Activated CD8-positive, alpha-beta T cell treated with anti-CD3 and anti-CD28 coated beads for 36 hours (primary cell): ENCODE measurements at places on chromosomes 3 and 15. TPM values are rescaled to one million over a fixed set of nuclear protein-coding genes. Genes with fewer than 3 reads are reported as not detected.

- H3K27me3 ChIP-seq = no peaks in the 10 kb centered on the region
- H3K36me3 ChIP-seq = no peaks in the 10 kb centered on the region
- peak; percentile 83 for DNase-seq
Observed at GRCh38 chr3:69326855-69327300, 59.0 kb downstream of the FRMD4B start.

The P2RY1 gene
- 1.7 TPM for total RNA-seq

- DNase-seq = no peak
- no peak overlapping the region for H3K27ac ChIP-seq
- no peaks in the 10 kb centered on the region for H3K4me1 ChIP-seq
- H3K4me3 ChIP-seq = no peak overlapping the region
- H3K36me3 ChIP-seq = no peaks in the 10 kb centered on the region
- no peaks in the 10 kb centered on the region for H3K27me3 ChIP-seq
Observed at GRCh38 chr3:27326202-27326601, 43.0 kb downstream of the NEK10 start.

DNA sequence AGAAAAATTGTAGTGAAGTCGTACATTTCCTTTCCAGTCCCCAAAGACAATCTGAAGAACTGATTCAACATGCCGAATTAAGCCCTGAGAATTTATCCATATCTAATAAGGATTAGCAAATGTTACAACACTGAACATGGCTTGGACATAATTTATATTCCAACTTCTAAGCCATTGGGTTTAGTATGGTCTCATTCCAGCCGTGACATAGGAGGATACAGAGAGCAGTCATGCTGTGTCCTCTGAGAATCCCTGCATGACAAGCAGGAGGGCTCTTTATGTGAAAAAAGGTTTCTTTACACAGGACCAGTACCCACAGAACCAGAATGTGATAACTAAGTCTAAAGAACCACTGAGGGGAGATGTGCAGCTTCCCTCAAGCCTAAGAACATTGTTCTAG lies 231.9 kb upstream of the WNT5A start:
- H3K4me1 ChIP-seq = no peaks in the 10 kb centered on the region
- peaks cover 6% of the 10 kb centered on the region for H3K27me3 ChIP-seq
- DNase-seq = no peak
- no peaks in the 10 kb centered on the region for H3K36me3 ChIP-seq
- H3K27ac ChIP-seq = no peak overlapping the region
- H3K4me3 ChIP-seq = no peak overlapping the region

DNA sequence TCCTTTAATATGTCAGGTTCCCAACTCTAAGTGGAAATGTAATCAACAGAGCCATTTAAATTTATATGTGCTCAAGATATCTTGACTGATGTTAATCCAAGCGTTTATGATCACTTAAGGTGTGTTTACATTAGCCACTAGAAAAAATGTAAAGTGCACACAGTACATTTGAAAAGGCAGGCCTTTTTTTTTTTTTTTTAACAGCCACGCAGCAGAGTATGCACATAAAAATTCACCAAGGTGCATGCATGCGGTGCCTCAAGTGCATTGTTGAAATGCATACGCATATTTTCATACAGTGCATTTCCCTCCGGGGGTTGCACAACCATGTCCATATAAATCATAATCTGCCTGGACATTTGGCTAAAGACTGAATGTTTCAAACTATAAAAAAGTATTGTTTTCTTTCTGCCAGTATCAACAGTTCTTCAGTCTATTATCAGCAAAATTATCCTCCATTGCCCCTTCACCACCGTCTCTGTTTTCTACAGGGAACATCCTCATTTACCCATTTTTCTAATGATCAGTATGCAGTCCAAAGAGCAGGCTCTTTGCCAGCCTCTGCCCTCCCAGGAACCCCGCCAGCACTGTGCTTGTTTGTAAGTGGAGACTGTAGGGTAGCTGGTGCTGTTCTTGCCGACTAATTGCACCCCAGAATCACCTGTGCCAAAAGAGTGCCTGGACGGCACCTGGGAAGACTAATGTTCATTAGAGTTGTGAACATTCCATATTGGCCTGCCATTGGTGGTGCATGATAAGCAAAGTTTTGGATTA lies 611.2 kb upstream of the CFAP20DC start:
- H3K36me3 ChIP-seq = no peaks in the 10 kb centered on the region
- H3K4me1 ChIP-seq = no peaks in the 10 kb centered on the region
- H3K27me3 ChIP-seq = no peaks in the 10 kb centered on the region
- H3K4me3 ChIP-seq = no peak overlapping the region
- no peak overlapping the region for H3K27ac ChIP-seq

The PPARG gene
- total RNA-seq = 0.41 TPM

The FYCO1 gene
- total RNA-seq = 14.5 TPM

- peak; percentile 65 for DNase-seq
- no peak overlapping the region for H3K4me3 ChIP-seq
- H3K4me1 ChIP-seq = no peaks in the 10 kb centered on the region
- no peak overlapping the region for H3K27ac ChIP-seq
- H3K36me3 ChIP-seq = no peaks in the 10 kb centered on the region
Observed at GRCh38 chr15:97909291-97909891, 51.1 kb upstream of the ARRDC4 start.

The RTP3 gene
- total RNA-seq = not detected

DNA sequence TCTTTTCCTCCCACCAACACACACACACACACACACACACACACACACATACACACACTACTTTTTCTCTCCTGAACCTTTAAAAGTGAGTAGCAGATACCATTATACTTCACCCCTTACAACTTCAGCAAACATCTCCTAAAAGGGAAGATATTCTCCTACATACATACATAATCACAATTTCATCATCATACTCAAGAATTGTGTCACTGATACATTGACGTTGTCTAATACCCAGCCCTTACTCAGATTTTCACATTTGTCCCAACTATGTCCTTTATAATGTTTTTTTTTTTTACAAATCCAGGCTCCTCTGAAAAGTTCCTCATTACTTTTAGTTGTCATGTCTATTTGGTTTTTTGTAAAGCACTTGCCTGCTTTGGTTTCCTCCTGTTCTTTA lies 18.5 kb downstream of the ABHD6 start:
- H3K4me1 ChIP-seq = peaks cover 15% of the 10 kb centered on the region
- H3K36me3 ChIP-seq = peaks cover 4% of the 10 kb centered on the region
- DNase-seq = no peak
- no peak overlapping the region for H3K27ac ChIP-seq

The SH2D7 gene
- not detected for total RNA-seq

- H3K4me3 ChIP-seq = no peak overlapping the region
- no peak for DNase-seq
- H3K4me1 ChIP-seq = peaks cover 14% of the 10 kb centered on the region
Observed at GRCh38 chr15:69117431-69117871, 43.0 kb upstream of the GLCE start.

DNA sequence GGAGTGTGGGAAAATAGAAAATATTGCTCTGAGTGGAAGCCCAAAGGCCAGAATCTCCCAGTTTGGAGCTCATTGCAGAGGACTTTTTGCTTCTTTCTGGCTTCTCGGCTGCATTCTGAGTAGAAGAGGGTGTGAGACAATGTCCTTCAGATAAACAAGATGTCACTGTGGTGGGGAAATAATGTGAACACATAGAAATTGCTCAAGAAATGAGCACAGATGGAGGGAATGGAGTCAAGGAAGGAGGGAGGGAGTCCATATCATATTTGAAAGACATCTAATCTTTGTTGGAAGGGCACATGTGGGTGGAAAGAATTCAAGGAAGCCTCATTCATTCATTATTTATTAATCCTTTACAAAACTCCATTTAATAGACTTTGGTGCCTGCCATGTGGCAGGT lies 145.3 kb downstream of the FAM43A start:
- no peaks in the 10 kb centered on the region for H3K4me1 ChIP-seq
- no peak overlapping the region for H3K4me3 ChIP-seq
- DNase-seq = no peak
- no peaks in the 10 kb centered on the region for H3K27me3 ChIP-seq
- H3K27ac ChIP-seq = no peak overlapping the region
- H3K36me3 ChIP-seq = no peaks in the 10 kb centered on the region

GRCh38 chr15:44782516-44782915 lies 46.2 kb downstream of the TRIM69 start:
- no peak overlapping the region for H3K4me3 ChIP-seq
- H3K36me3 ChIP-seq = no peaks in the 10 kb centered on the region
- no peaks in the 10 kb centered on the region for H3K27me3 ChIP-seq

- H3K27ac ChIP-seq = no peak overlapping the region
- no peaks in the 10 kb centered on the region for H3K27me3 ChIP-seq
- H3K4me1 ChIP-seq = no peaks in the 10 kb centered on the region
Observed at GRCh38 chr3:115252679-115253078, 105.6 kb upstream of the ZBTB20 start.

GRCh38 chr15:73052653-73053397 lies 562 bp downstream of the NEO1 start:
- H3K27me3 ChIP-seq = peaks cover 27% of the 10 kb centered on the region
- H3K4me1 ChIP-seq = peaks cover 8% of the 10 kb centered on the region
- DNase-seq = peak; percentile 39
- no peak overlapping the region for H3K27ac ChIP-seq

GRCh38 chr3:74023395-74023794 lies 398.7 kb upstream of the PDZRN3 start:
- H3K27ac ChIP-seq = no peak overlapping the region
- H3K4me1 ChIP-seq = no peaks in the 10 kb centered on the region
- DNase-seq = no peak
- H3K36me3 ChIP-seq = no peaks in the 10 kb centered on the region

DNA sequence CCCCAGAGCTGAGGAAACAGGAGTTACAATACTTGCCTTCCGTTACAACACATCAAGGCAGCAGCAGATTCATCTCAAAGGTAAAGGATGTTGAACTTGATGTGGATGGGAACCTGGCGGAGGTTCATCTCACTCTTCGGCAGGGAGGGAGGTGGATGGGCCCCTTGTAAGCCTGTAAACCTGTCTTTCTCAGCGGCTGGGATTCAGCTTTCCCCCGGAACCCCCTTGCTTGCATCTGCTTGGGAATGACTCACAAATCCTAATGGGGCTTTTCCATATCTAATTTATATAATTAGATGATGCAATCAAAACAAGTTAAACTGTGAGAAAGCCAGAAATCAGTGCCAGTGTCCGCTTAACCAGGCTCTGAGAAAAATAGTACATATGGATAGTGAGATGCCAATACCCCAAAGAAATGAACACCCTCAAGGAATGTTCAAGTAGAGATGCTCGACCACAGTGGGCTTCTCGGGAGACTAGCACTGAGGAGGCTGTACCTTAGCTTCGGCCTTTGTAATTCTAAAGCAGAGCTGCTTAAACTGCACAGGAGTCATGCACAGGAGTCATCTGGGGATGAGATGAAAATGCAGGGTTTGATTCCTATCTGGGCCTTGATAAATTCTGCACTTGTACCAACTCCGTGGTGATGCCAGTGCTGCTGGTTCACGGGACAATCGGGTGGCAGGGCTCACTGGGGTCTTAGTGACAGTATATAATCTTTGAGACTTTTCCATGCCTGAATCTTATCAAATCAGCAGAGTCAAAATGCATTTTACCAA lies 2.2 kb upstream of the FAM240A start:
- DNase-seq = no peak
- H3K4me3 ChIP-seq = no peak overlapping the region
- no peak overlapping the region for H3K27ac ChIP-seq
- H3K27me3 ChIP-seq = peaks cover 6% of the 10 kb centered on the region
- H3K4me1 ChIP-seq = no peaks in the 10 kb centered on the region

DNA sequence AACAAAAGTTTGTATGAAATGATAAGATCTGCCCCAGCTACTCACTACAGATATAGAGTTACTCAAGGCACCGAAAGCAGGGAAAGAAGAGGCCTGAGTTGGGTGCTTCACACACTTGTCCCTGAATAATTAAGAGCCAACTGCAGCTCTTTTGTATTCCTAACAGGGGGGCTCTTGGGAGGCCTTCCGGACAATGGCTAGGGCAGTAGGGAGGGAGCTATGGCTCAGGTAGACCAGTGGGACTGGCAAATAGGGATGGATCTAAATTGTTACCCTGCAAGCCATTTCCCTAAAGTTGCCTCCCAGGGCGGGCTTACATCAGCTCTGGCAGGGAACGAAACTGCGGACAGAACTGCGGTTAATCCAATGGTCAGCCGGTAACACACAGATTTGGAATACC lies 6.2 kb downstream of the SEMA5B start:
- H3K4me1 ChIP-seq = peaks cover 3% of the 10 kb centered on the region
- no peaks in the 10 kb centered on the region for H3K36me3 ChIP-seq
- H3K4me3 ChIP-seq = no peak overlapping the region
- H3K27ac ChIP-seq = no peak overlapping the region

The CLPX gene
- 77.4 TPM for total RNA-seq

GRCh38 chr15:86399041-86399954 lies 319.6 kb downstream of the AGBL1 start:
- H3K27me3 ChIP-seq = peaks cover 2% of the 10 kb centered on the region
- H3K4me1 ChIP-seq = no peaks in the 10 kb centered on the region
- no peak overlapping the region for H3K27ac ChIP-seq
- no peak for DNase-seq

DNA sequence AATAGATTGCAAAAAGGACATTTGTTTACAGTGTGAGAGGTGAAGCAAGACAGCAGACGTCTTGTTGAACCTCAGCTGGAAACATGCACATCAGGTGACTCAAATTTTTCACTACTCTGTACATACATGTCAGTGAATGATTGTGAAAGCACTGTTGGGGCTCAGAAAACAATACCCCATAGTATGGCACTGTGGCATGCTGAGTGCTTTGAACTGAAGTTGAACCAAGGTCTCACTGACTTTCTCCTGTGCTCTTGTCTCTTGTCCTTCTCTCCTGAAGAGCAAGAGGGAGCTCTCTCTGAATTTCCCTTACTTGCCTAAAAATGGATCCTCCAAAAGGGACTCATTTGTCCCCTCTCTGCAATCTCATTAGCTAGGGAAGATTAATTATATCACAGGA lies 24.5 kb upstream of the NEDD4 start:
- DNase-seq = no peak
- H3K4me1 ChIP-seq = peaks cover 9% of the 10 kb centered on the region
- H3K36me3 ChIP-seq = peaks cover 3% of the 10 kb centered on the region
- no peak overlapping the region for H3K4me3 ChIP-seq

GRCh38 chr3:152331998-152332397 lies 63.3 kb downstream of the MBNL1 start:
- no peak for DNase-seq
- H3K4me1 ChIP-seq = peaks cover 86% of the 10 kb centered on the region
- H3K36me3 ChIP-seq = peaks cover 50% of the 10 kb centered on the region

The TOMM70 gene
- 57.8 TPM for total RNA-seq

- H3K27me3 ChIP-seq = peaks cover 47% of the 10 kb centered on the region
- DNase-seq = no peak
- H3K36me3 ChIP-seq = peaks cover 12% of the 10 kb centered on the region
Observed at GRCh38 chr3:158108445-158108985, 1.4 kb upstream of the RSRC1 start.
